ENCODE measurements at places on chromosomes 7 and 10.

GRCh38 chr10:33098951-33099663 lies 141.1 kb upstream of the ITGB1 start:
- no peak for DNase-seq

DNA sequence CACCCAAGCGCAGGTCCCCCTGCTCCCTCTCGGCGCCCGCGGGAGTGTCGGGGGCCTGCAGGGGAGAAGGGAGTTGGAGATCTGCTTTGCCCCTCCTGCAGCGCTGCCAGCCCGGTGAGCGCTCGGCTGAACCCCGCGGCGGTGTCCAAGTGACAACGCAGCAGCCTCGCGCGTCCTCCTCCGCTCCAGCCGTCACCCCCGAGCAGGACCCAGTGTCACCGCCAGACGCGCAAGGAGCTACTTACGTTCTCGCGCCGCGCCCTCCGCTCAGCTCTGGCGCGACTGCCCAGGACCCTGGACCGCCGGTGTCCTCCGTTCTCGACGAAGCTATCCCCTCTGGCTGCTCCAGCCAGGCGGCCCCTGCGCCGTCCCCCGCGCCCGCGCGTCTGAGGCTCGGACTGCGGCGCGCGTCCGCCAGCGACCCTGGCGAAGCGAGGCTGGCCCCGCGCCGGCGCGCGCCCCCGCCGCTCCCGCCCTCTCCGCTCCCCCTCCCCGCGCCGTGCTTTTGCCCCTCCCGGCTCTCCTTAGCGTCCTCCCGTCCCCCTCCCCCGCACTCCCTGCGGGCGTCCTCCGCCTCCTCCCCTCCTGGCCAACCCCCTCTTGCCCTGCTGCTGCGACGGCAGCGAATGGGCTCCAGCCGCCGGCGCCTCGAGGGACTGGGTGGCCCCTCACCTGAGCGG lies at the start of gene NRCAM:
NRCAM (minus strand) TSS at position 439 of the 680 bp plus-strand sequence. CDS start 216,372 bp downstream, outside the sequence.
- peak; percentile 66 for DNase-seq

GRCh38 chr7:148468700-148469098 lies 121.9 kb upstream of the C7orf33 start:
- no peak for DNase-seq

- peak; percentile 45 for DNase-seq
These were observed 9.7 kb downstream of the CAMK1D start for GRCh38 chr10:12358863-12359564.

DNA sequence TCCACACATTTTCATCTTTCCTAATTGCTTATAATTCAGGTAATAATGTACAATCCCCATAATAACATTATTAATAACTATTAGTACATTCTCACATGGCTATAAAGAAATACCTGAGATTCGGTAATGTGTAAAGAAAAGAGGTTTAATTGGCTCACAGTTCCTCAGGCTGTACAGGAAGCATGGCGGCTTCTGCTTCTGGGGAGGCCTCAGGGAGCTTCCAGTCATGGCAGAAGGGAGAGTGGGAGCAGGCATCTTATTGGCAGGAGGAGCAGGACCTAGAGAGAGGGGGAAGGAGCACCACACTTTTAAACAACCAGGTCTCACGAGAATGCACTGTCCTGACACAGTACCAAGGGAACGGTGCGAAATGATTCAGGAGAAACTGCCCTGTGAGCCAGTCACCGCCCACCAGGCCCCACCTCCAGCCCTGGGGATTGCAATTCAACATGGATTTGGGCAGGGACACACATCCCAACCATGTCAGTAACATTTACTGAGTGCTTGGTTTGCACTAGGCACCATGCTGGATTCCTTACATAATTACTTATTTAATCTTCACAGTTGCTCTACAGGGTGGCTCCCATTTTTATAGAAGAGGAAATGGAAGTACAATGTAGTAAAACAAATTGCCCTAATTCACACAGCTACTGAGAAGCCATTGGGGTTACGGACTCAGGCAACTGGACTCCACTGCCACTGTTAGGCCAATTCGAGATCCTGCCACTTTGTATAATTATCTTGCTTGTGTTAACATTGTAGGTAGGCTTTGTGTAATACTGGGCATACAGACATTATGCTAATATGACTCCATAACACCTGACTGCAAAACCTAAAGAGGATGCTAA lies 8.7 kb upstream of the ESYT2 start:
- no peak for DNase-seq

GRCh38 chr7:115707258-115708012 lies 323.1 kb downstream of the TFEC start:
- DNase-seq: peak; percentile 16

DNA sequence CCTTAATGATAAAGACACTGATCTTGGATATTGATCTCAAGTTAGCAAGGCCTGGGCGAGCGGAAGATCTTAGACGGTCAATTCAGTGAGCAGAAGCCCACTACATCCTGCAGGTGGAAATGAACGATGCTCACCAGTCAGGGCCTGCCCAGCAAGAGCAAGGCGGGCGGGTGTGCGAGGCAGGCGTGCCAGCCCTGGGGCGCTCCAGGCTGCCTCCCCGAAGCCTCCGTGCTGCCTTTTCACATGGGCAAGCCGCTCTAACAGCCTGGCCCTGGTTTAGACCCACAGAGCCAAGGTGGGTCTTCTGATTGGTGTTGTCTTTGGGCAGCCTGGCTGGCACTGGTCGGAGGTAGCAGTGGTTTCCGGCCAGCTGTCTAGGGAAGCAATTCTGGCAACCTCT lies 475.1 kb upstream of the FOXK1 start:
- no peak for DNase-seq

DNA sequence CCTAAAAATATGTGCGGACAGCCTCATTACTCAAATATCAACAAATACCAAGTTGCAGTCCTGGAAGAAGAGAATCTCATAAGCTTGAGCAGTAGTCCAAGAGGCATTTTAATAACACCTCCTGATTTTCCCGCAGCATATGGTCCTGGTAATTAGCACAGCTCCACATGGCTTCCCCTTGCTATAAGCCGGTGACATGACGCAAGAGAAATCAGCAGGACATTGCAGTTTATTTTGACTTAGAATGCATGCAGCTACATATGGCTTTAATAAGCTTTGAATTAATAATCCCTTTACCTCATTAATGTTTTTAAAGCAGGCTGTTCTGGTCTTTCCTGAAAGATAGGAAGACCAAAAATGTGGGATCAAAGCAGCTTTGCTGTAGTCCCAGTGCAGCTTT lies 137.6 kb downstream of the RAMP3 start:
- no peak for DNase-seq

- no peak for DNase-seq
These were observed 203.5 kb downstream of the CHCHD3 start for GRCh38 chr7:132878204-132878919.

DNA sequence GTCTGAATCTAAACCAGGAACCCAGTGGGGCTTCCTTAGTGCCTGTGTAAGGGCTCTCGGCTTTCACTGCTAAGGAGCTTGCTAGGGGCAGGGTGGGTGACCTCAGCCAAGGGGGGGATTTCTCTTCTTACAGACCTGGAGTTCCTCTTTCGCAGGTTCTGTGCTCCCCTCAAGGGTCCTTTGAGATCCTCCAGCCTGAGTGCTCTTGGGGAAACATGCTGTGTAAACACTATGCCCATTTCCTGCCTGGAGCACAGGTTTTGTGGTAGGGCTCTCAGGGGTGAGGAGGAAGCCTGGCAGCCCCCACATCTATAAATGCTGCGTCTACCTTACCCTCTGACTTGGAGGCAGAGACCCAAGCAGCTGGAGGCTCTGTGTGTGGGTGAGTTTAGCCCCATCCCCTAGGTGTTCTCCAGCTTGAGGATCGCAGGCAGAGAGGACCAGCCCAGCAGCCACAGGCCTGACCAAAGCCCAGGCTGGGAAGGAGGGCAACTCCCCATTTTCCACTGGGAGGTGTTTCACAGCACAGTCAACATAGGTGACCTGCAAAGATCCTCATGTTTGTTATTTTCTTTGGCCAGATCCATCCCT lies at the start of gene SFTPA1:
SFTPA1 (plus strand) TSS at position 339 of the 591 bp plus-strand sequence. CDS start 887 bp downstream, outside the sequence.
- DNase-seq: no peak

- DNase-seq: no peak
These were observed 23.2 kb upstream of the SLF2 start for GRCh38 chr10:100889546-100889945.

- DNase-seq: peak; percentile 28
These were observed 21.4 kb upstream of the PARP12 start for GRCh38 chr7:140084142-140084655.

GRCh38 chr7:5508698-5509097 lies 85.1 kb upstream of the TNRC18 start:
- no peak for DNase-seq

DNA sequence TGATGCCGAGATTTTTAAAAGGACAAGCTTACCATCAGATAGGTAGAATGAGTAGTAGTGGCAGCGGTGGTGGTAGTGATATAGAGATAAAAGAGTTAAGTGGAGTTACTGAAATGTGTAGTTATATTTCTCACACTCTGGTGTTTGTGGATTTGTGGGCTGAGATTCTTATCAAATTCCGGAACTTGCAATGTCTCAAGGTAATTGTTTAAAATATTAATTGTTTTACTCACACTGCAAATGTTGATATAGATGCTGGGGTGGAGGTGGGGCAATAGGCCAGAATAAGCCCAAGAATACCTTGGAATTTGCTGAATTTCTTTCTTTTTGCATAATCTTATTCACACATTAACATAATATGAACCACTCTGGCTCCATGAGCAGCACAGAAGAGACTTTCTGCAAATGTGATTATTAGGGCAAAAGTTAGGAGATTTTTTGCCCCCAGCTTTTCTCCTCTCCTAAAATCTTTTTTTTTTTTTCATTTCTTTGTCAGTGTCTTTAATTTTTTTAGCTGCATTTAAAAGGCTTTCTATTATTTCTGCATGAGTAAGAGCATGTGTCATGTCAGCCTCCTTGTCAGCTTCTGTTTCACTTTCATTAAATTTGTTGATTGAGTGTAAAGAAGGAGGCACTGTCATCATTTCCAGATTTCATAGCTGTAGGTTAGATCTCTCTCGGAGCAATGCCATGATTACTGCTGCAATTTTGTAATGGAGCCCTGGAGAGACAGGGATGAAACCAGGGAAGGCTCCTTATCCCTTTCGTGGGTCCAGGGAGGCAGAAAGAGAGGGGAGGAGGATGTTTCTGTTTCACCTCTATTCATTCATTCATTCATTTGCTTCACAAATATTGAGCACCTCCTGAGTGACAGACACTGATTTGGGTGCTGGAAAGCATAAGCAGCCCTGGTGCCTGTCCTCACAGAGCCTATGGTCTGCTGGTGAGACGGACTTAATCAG lies 13.1 kb upstream of the SGMS1 start:
- peak; percentile 47 for DNase-seq

DNA sequence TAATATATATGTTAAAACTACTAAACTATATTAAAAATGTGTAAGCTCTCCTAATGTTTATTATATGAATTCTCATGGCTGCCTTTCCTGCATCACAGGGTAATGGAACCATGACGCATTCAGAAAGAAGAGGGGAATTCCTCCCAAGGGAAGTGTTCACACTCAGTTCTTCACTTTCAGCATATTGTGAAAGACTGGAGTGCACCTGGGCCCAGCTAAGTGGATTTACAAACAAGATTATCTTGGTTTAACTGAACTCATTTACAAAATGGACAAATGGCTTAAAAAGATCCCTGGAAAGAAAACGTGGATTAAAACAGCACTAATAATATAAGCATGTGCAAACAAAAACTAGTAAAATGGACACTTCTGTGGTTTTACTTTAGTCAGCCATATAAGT lies 149.8 kb downstream of the DOCK4 start:
- DNase-seq: no peak

GRCh38 chr7:17487343-17487742 lies 188.9 kb downstream of the AHR start:
- DNase-seq: no peak

DNA sequence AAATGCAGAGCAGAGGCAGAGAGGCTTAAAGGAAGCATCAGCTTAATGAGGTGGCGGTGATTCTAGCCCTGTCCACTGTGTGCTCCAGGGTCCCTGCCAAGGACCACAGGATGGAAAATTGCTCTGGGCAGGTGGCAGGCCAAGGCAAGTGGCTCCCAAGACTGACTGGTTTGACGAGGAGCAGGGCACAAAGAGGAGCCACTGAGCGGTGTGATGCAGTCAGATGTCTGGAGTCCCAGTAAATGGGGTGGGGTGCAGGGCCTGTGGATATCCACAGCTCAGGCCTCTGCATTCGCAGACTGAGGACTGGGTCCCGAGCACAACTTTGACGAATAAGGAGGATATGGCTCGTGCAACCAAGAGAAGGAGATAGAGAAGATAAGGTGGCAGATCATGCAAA lies 385.6 kb downstream of the PLXNA4 start:
- no peak for DNase-seq
